ENCODE measurements at places on chromosomes 3 and 15.

- DNase-seq: no peak
These were observed 462.0 kb upstream of the ATP11B start for GRCh38 chr3:182331341-182331740.

- no peak for DNase-seq
These were observed 6.0 kb upstream of the LIPH start for GRCh38 chr3:185558395-185558794.

DNA sequence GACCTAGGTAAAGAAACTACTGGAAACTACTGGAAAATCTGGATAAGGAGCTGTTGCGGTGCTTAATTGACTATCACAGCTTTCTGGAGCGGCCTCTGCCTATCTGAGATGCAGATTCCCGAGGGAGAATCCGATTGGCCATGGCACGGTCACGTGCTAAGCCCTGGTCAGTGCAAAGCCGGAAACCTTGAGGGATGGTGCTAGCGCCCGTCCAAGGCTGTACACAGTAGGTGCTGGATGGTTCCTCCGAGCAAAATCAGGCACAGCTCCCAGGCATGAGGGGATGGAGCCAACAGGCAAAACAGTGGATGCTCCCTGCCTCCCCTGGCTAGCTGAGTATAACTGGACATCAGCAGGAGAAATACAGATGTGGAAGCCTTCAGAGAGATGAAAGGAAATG, 238.7 kb upstream of the HES1 start:
- no peak for DNase-seq

GRCh38 chr15:86259589-86259988, 179.9 kb downstream of the AGBL1 start:
- no peak for DNase-seq

GRCh38 chr15:101781928-101782327, 21.4 kb upstream of the OR4F6 start:
- no peak for DNase-seq

- no peak for DNase-seq
These were observed 74.7 kb downstream of the CRYBG3 start for GRCh38 chr3:97896547-97896946.

GRCh38 chr3:123305192-123305591, 103.4 kb downstream of the SEC22A start:
- no peak for DNase-seq

DNA sequence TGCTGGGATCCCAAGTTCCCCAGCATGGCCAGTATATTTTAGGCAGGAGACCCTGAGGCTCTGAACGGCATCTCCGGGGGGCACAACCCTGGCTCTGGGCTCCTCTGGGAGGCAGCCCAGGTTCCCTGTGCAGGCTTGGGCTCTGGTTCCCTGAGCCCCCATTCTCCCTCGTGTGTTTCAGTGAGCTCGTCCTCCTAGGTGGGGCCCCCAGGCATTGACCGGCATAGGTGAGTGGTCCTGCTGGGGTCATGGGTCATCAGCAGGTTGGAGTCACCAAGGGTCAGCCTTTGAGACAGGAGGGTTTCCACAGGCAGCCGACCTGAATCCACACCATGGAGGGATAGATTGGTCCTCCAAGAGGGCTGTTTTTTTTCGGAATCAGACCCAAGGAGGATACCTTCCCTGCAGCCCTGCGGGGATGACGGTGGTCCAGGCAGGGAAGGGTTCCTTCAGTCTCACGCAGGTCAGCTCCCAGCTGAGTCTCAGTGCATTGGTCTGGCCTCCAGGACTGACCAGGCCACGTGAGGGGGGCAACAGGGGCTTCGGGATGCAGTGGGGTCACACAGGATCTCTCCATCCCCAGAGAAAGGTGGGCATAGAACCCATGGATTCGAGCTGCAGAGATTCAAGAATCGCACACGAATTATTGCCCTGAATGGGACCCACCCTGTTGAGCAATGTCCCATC, 226.0 kb downstream of the SNRPN start:
- DNase-seq: no peak

- no peak for DNase-seq
These were observed 21.9 kb downstream of the ZFAND6 start for GRCh38 chr15:80081390-80081789.

DNA sequence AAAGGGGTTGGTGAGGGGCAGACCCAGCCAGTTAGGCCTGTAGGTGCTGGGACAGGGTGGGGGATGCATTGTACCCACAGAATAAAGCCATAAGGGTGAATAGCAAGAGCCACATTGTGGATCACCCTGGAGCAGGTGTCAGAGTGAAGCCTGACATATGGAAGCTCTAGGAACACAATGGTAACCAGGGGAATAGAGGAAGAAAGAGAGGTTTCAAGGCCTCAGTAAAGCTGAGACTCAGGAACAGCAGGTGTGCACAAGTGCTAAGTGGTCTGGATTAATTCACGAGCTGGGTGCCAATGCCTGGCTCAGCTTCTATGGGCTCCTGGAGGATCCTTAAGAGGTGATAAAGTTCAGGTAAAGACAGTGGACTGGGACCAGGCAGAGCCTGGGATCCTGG, 323.7 kb upstream of the CTNNB1 start:
- DNase-seq: no peak

- DNase-seq: no peak
These were observed 43.6 kb downstream of the CACNA2D2 start for GRCh38 chr3:50459785-50460184.

- no peak for DNase-seq
These were observed 10.3 kb downstream of the TRAK1 start for GRCh38 chr3:42101481-42101880.

GRCh38 chr3:46950650-46951241, 25.8 kb downstream of the CCDC12 start:
- DNase-seq: no peak

GRCh38 chr3:37909067-37909911, 47.6 kb downstream of the CTDSPL start:
- DNase-seq: no peak

DNA sequence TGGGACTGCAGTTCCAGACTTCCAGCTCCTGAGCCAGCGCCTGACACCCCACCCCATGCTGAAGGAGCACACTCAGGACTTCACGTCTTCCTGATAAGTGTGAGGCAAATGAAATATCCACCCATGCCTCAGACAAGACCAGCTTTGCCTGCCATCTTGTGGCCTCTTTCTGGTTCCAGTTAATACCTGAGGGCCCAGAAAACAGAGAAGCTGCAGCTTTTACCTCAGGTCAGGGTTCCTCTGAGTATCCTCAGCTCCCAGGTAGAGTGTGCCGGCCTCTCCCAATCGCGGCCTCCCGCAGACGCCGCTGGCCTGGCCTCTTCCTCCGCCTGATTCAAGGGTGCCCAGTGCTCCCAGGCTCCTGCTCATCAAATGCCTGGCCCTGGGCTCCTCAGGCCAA, 5.1 kb upstream of the KLHL6 start:
- DNase-seq: no peak

DNA sequence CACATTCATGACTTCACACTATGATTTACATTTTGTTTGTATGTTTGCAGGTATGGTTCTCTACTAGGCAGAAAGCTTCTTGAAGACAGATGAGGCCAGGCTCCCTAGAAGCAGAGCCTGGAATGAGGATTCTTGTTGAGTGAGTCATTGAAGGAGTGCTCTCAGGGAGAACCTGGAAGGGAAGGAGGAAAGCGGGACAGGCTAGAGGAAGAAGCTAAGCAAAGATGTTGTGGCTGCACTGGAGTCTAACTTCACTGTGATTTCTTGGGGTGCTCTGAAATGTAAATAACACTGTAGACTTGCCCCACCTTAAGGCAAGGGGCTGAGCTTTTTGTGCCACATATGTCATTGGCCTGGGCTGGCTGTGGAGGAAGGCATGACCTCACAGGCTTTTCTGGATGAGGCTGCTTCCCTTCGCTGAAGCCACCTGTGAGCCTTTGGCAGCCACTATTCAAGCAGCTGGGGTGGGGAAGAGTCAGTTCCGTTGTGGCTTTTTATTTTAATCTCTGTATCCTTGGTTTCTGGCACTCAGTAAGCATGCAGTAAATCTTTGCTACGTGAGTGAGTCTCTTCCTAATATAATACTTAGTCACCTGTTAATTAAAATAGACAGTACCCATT, 307.3 kb downstream of the SV2B start:
- no peak for DNase-seq

- no peak for DNase-seq
These were observed 286.8 kb upstream of the TRIM42 start for GRCh38 chr3:140391061-140391460.
